Stimulated activated CD8-positive, alpha-beta memory T cell treated with anti-CD3 and anti-CD28 coated beads, Interleukin-15, amount 100 ng/mL, for 1 hour (primary cell): ENCODE measurements at places on chromosomes 5 and 9.

- no peak for DNase-seq
These were observed 62.7 kb downstream of the PDE6A start for GRCh38 chr5:149881874-149882273.

DNA sequence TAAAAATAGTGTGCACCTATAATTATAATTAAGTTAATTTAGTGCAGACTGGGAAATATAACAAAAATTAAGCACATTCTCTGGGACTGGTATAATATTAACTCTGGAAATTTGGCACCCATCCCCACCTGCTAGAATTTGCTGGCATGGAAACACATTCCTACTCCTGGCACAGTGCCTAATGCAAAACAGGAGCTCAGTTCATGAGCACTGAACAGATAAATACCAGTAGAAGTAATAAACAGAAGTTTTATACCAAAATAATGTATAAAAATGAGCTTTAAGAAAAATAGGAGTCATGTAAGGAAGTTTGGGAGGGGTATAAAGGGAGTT lies 23.7 kb upstream of the NPR3 start:
- no peak for DNase-seq

DNA sequence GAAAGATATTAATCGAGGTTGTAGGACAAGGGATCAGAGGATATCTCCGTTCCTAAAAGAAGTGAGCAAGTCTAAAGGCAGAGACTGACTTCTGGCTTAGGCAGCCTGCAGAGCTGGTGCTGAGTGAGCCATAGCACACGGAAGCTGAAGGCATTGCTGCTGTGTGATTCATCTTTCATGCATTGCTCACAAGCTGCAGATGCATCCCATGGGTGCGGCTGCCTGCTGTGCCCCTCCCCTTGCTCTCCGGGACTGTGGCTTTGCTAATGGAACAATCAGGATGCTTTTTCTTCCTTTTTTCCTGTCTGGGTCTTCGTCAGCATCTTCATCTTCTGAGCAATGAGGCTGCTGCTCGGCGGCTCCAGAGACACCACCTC lies 341.4 kb downstream of the DIRAS2 start:
- no peak for DNase-seq

- DNase-seq, result no peak
These were observed 64.0 kb upstream of the XPA start for GRCh38 chr9:97761056-97761598.

DNA sequence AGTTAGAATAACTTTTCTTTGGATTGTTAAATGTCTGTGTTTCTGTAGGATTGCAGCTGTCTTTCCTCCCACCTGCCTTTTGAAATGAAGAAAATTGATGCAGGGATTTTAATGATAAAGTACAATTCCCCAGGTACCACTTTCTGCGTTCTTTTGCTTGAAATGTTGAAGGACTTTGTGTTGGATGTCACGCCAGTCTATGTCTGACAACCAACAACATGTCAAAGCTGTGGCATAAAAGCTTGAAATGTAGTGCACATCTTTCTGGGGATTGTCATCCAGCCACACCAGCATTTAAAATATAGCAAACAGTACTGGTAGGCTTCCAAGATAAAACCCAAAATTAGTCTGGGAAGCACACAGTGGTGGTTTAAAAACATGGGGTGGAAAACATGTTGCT lies 381.4 kb downstream of the TMEM161B start:
- DNase-seq, result no peak

DNA sequence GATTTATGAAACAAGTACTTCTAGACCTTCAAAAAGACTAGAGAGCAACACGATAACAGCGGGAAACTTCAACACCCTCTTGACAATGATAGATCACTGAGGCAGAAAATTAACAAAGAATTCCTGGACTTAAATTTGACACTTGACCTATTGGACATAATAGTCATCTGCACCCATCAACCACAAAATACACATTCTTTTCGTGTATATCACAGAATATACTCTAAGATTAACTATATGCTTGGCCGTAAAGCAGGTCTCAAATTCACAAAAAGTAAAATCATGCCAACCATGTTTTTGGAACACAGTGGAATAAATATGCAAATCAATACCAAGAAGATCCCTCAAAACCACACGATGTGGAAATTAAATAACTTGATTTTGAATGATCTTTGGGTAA lies 559.4 kb downstream of the DNAH5 start:
- no peak for DNase-seq

DNA sequence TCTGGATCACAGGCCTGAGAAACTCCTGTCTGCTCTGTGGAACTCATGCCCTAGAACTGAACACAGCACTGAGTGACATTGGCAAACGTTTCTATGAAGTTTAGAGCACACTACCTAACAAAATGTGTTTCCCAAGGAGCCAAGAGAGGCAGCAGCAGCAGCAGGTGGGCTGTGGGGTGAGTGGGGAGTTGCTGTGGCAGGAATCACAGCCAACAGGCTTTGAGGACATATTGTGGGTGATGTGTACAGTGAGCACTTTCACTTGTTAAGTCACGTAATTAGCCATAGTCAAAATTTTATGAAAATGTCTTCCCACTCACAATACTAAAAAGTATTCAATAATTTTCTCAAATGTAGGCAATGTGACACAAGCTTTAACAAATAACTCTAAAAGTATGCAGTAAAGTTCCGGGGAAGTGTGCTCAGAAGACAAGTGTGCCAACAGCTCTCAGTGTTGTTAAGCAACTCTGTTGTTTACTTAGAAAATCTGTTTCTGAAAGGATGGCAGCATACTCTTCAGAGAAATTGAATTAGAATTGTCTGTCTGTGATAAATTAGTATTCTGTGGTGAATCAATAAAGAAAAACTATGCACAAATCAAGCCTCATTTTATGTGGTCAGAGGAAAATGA lies 482.1 kb downstream of the SEMA5A start:
- no peak for DNase-seq

DNA sequence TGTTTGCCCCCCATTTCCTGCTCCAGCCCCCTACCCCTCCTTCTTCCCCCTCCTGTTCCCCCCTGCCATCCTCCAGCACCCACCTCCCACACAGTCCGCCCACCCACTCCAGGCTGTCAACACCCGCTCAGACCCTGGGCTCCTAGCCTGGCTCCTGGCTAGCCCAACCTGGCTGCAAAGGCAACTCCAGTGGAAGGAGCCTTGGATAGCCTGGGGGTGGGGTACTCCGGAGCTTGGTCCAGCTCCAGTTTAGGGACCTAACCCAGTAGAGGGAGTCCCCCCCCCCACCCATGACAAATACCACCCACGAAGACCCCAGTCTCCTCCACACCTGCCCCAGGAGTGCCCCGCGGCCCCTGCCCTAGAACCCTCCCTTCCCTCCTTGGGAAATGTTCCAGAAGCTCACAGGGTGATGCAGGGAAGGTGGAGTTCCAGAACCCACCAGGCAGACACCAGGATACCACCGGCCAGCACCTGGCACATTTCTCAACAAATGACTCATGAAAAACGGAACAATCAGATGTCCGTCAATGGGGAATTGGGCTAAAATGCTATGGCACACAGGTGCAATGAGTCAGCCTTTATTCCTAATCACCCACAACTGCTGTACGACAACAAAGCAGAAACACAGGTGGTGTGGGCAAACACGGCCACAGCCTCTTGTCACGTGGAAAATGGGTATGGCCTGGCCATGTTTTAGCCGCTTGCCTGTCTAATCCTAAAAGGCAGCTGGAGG lies 901 bp upstream of the SLC12A7 start:
- DNase-seq, result no peak
